Activated CD8-positive, alpha-beta T cell treated with anti-CD3 and anti-CD28 coated beads for 36 hours (primary cell): ENCODE measurements at places on chromosomes 5 and 9. TPM values are rescaled to one million over a fixed set of nuclear protein-coding genes. Genes with fewer than 3 reads are reported as not detected.

DNA sequence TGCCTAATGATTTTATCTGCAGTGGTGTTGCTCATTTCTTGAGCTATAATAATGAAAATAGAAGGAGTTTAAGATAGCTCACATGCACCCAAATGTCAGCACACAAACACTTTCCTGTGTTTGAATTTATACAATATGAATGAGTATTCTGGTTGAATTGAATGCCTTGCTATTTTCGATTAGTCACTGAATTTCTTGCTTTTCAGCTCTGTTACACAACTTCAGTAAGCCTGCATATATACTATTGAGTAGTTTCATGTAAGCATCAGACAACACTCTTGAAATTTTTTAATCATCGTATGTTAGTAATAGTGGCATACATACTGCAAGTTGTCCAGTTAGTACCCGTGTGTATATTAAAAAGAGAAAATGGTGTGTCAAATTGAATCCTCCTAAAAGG, 281.5 kb upstream of the GRIA1 start:
- no peaks in the 10 kb centered on the region for H3K27me3 ChIP-seq
- DNase-seq = no peak
- H3K36me3 ChIP-seq = no peaks in the 10 kb centered on the region
- H3K27ac ChIP-seq = no peak overlapping the region
- no peaks in the 10 kb centered on the region for H3K4me1 ChIP-seq

GRCh38 chr9:68905129-68905528, 108.8 kb downstream of the PRKACG start:
- no peak overlapping the region for H3K27ac ChIP-seq
- peaks cover 4% of the 10 kb centered on the region for H3K27me3 ChIP-seq
- H3K36me3 ChIP-seq = no peaks in the 10 kb centered on the region
- DNase-seq = no peak
- H3K4me1 ChIP-seq = no peaks in the 10 kb centered on the region

- no peaks in the 10 kb centered on the region for H3K36me3 ChIP-seq
- no peaks in the 10 kb centered on the region for H3K27me3 ChIP-seq
- DNase-seq = no peak
- H3K4me1 ChIP-seq = no peaks in the 10 kb centered on the region
- H3K27ac ChIP-seq = no peak overlapping the region
These were observed 64.1 kb downstream of the PLAC8L1 start for GRCh38 chr5:146041180-146041789.

DNA sequence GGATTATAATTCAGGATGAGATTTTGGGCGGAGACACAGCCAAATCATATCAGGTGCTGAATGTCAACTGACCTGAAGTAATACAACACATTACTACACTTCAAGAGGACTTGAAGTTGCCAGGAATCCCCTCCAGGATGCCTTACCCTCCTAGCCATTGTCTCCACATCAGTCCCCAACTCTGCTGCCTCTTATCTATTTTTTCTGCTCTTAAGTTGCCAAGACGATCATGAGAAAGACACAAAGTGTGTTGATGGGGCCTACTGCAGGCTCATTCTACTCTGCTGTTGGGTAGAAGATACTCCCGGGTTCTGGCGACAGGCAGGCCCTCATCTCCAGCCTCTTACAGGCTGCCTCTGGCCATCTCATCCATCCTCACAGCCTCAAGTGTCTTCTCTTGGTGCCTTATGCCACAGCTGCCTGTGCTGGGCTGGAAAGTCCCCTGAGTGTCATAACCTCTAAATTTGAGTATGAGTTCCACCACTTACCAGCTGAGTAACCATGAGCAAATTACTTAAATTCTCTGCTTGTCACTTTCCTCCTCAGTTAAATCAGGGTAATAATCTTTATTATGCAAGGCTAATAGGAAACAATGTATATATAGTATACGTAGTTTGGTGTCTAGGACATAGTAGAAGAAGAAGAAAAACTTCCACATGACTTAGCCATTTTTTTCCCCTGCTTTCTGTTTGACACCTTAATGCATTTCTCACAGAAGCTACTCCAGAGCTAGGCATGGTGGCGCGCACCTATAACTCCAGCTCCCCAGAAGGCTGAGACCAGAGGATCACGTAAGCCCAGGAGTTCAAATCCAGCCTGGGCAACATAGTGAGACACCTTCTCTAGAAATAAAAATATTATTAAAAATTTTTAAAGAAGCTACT, 73.0 kb upstream of the SNX2 start:
- no peak overlapping the region for H3K27ac ChIP-seq
- no peaks in the 10 kb centered on the region for H3K4me1 ChIP-seq
- peak; percentile 13 for DNase-seq

DNA sequence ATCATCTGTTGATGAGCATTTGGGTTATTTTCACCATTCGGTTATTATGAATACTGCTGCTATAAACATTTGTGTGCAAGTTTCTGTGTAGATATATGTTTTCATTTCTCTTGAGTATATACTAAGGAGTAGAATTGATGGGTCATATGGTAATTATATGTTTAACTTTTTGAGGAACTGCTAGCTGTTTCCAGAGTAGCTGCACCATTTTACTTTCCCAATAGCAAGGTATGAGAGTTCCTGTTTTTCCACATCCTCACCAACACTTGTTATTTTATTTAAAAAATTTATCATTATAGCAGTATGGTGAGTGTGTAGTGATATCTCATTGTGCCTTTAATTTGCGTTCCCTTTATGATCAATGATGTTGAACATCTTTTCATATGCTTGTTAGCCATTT, 29.2 kb downstream of the CD14 start:
- H3K27ac ChIP-seq = no peak overlapping the region
- H3K4me3 ChIP-seq = no peak overlapping the region
- H3K27me3 ChIP-seq = no peaks in the 10 kb centered on the region
- DNase-seq = no peak
- H3K4me1 ChIP-seq = no peaks in the 10 kb centered on the region

- peaks cover 18% of the 10 kb centered on the region for H3K4me1 ChIP-seq
- H3K36me3 ChIP-seq = peaks cover 25% of the 10 kb centered on the region
- no peak overlapping the region for H3K27ac ChIP-seq
- H3K4me3 ChIP-seq = no peak overlapping the region
- no peak for DNase-seq
These were observed 32.7 kb upstream of the ZCCHC9 start for GRCh38 chr5:81268521-81269196.

- no peaks in the 10 kb centered on the region for H3K36me3 ChIP-seq
- H3K4me3 ChIP-seq = no peak overlapping the region
- no peak overlapping the region for H3K27ac ChIP-seq
- H3K4me1 ChIP-seq = peaks cover 2% of the 10 kb centered on the region
- peaks cover 6% of the 10 kb centered on the region for H3K27me3 ChIP-seq
These were observed 190.4 kb downstream of the DRD1 start for GRCh38 chr5:175253597-175253996.

- no peak for DNase-seq
- no peaks in the 10 kb centered on the region for H3K4me1 ChIP-seq
- no peaks in the 10 kb centered on the region for H3K36me3 ChIP-seq
- no peaks in the 10 kb centered on the region for H3K27me3 ChIP-seq
- H3K4me3 ChIP-seq = no peak overlapping the region
- H3K27ac ChIP-seq = no peak overlapping the region
These were observed 165.8 kb upstream of the CDH6 start for GRCh38 chr5:31027721-31028120.

DNA sequence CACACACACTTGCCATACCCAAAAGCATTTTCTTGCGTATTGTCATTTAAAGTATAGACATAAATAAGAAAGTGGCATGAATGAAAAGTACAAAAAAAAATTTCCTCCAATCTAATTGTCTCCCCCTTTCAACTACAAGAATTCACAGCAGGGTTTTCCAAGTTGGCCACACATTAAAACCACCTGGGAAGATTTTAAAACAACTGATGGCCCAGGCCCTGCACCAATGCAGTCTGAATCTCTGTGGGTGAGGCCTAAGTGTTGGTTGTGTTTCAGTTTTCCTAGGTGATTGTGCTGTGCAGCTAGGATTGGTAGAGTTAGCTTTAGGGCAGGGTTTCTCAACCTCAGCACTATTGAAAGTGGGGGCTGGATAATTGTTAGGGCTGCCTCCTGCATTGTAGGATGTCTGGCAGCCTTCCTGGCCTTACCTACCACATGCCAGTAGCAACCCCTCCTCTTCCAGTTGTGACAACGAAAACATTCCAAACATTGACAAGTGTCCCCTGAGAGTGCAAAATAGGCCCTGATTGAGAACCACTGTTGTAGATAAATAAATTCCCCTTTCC, 337.1 kb downstream of the KIAA0825 start:
- H3K36me3 ChIP-seq = no peaks in the 10 kb centered on the region
- H3K27me3 ChIP-seq = no peaks in the 10 kb centered on the region
- H3K27ac ChIP-seq = no peak overlapping the region
- H3K4me1 ChIP-seq = no peaks in the 10 kb centered on the region
- DNase-seq = no peak
- no peak overlapping the region for H3K4me3 ChIP-seq

- no peak overlapping the region for H3K27ac ChIP-seq
- H3K4me1 ChIP-seq = no peaks in the 10 kb centered on the region
- DNase-seq = peak; percentile 31
- peaks cover 2% of the 10 kb centered on the region for H3K27me3 ChIP-seq
- H3K4me3 ChIP-seq = no peak overlapping the region
These were observed 64.3 kb downstream of the GOLM1 start for GRCh38 chr9:86034863-86035734.

- H3K27me3 ChIP-seq = peaks cover 33% of the 10 kb centered on the region
- H3K4me1 ChIP-seq = peaks cover 8% of the 10 kb centered on the region
- H3K36me3 ChIP-seq = no peaks in the 10 kb centered on the region
- DNase-seq = no peak
- H3K4me3 ChIP-seq = no peak overlapping the region
These were observed 53.7 kb downstream of the TMOD1 start for GRCh38 chr9:97555164-97555563.

DNA sequence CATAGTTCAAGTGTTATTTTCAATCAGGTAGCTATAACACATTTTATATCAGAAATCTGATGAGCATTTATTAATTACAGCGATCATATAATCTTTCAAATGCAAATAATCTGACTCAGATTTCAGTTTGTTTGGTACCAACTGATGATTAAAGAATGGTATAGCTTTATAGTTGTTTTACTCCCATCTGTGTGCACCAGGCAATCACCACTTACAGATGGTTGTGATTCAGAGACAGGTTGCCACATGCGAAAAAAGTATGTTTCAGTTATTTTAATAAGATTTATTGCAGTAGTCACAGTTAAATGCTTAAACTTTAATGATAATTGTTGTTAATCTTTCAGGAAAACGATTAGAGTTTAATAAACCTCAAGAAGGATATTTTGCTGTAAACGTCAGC, 155.1 kb upstream of the ARRDC3 start:
- DNase-seq = no peak
- H3K27me3 ChIP-seq = no peaks in the 10 kb centered on the region
- H3K27ac ChIP-seq = no peak overlapping the region
- H3K4me1 ChIP-seq = no peaks in the 10 kb centered on the region
- no peak overlapping the region for H3K4me3 ChIP-seq

- no peak overlapping the region for H3K4me3 ChIP-seq
- no peaks in the 10 kb centered on the region for H3K36me3 ChIP-seq
- H3K27ac ChIP-seq = no peak overlapping the region
These were observed 179.6 kb upstream of the PUM3 start for GRCh38 chr9:3023449-3023848.

GRCh38 chr5:961711-962240, 46.8 kb upstream of the NKD2 start:
- H3K36me3 ChIP-seq = no peaks in the 10 kb centered on the region
- no peak overlapping the region for H3K4me3 ChIP-seq
- DNase-seq = no peak
- H3K27ac ChIP-seq = no peak overlapping the region

DNA sequence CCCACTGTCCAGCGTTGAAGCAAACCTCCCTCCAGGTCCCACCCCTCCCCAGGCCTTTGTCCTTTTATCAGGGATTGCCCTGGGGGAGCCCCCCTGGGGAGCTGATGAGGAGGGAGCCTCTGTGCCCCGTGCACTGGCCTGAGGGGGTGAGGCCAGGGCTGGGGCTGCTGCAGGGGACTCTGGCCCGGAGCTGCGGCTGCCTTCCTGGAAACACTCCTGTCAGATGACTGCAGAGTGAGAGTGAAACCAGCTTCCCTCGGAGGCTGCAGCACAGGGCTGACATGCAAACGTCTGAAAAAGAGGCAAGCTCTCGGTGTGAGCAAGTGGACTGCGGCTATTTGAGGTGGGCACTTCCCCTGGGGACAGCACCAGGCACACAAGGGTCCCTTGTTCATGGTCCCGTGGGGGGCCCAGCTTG, 4.6 kb upstream of the TRAF2 start:
- H3K36me3 ChIP-seq = peaks cover 8% of the 10 kb centered on the region
- H3K4me1 ChIP-seq = peaks cover 42% of the 10 kb centered on the region
- peak overlapping the region; percentile 67 for H3K4me3 ChIP-seq
- peak overlapping the region; percentile 88 for H3K27ac ChIP-seq
- no peaks in the 10 kb centered on the region for H3K27me3 ChIP-seq

DNA sequence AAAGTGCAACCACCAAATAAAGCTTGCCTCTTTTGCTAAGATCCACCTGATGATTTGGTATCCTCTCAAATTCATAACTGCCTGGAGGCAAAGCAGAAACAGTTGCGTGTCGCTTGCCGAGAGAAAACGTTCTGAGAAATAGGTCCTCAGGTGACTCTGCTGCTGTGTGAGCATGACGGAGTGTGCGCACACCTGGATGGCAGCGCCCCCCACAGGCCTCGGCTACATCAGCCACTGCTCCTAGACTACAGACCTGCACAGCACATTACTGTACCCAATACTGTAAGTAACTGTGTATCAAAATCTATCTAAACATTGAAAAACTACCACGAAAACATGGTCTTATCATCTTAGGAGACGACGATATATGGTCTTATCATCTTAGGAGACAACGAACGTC, 87.4 kb downstream of the CAMSAP1 start:
- peaks cover 25% of the 10 kb centered on the region for H3K36me3 ChIP-seq
- no peak overlapping the region for H3K4me3 ChIP-seq
- no peak for DNase-seq
- H3K4me1 ChIP-seq = peaks cover 7% of the 10 kb centered on the region
- H3K27ac ChIP-seq = no peak overlapping the region
- no peaks in the 10 kb centered on the region for H3K27me3 ChIP-seq

GRCh38 chr5:75108515-75108914, 56.2 kb upstream of the GCNT4 start:
- H3K27me3 ChIP-seq = no peaks in the 10 kb centered on the region
- no peak overlapping the region for H3K4me3 ChIP-seq
- H3K36me3 ChIP-seq = no peaks in the 10 kb centered on the region

GRCh38 chr5:149151717-149152116, 10.4 kb downstream of the ABLIM3 start:
- H3K4me3 ChIP-seq = no peak overlapping the region
- no peaks in the 10 kb centered on the region for H3K36me3 ChIP-seq
- H3K27ac ChIP-seq = no peak overlapping the region
- no peak for DNase-seq
- no peaks in the 10 kb centered on the region for H3K4me1 ChIP-seq

DNA sequence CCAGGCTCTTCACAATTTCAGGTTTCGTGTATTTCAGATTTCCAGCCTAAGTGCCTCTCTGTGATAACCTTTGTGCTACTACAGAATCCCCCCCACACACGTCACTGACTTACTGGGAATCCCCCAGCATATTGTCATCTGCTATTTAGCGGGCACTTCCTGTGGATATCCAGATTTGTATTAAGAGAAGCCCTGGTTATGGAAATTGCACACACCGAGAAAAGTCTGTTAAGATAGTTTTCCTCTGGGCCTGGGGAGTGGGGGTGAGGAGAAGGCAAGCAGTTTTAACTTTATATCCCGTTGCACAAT, 269.9 kb downstream of the MED10 start:
- peaks cover 2% of the 10 kb centered on the region for H3K27me3 ChIP-seq
- DNase-seq = no peak
- H3K36me3 ChIP-seq = no peaks in the 10 kb centered on the region

WNT8A gene
- total RNA-seq = not detected

IL6ST gene
- total RNA-seq = 35.3 TPM

TMEM171 gene
- not detected for total RNA-seq

OMD gene
- total RNA-seq = not detected
